NCI-H774 (cell line): ENCODE measurements at places on chromosomes 3 and 15.

GRCh38 chr3:45611209-45611608, 16.7 kb downstream of the LIMD1 start:
- no peak for DNase-seq

- DNase-seq: no peak
Measured at GRCh38 chr3:164267053-164267452, 811.2 kb downstream of the SI start.

- peak; percentile 50 for DNase-seq
Measured at GRCh38 chr15:59501597-59501996, 63.6 kb downstream of the FAM81A start.

- DNase-seq: no peak
Measured at GRCh38 chr15:84904419-84904818, 20.0 kb downstream of the SLC28A1 start.

DNA sequence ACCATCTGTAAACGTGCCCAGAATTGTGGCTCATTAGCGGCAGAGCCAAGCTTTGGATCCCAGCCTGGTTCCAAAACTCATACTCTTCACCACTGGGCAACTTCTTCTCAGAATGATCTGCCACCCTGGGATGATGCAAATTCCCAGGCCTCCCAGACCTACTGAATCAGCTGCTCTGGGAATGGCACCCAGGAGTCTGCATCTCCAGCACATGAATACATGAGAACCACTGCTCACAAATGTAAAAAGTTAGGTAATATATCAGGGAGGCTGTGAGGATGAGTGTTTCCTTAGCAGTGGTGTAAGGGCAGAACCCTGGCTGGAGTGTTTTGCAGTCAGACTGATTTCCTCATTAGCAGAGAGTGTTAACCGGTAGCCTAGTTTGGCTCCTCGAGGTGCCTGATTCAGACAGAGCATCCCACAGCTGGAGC, 94.2 kb downstream of the LIPC start:
- DNase-seq: no peak

GRCh38 chr15:84827246-84827645, 10.1 kb downstream of the ALPK3 start:
- no peak for DNase-seq

GRCh38 chr3:70982284-70982683, 601.2 kb downstream of the FOXP1 start:
- no peak for DNase-seq

DNA sequence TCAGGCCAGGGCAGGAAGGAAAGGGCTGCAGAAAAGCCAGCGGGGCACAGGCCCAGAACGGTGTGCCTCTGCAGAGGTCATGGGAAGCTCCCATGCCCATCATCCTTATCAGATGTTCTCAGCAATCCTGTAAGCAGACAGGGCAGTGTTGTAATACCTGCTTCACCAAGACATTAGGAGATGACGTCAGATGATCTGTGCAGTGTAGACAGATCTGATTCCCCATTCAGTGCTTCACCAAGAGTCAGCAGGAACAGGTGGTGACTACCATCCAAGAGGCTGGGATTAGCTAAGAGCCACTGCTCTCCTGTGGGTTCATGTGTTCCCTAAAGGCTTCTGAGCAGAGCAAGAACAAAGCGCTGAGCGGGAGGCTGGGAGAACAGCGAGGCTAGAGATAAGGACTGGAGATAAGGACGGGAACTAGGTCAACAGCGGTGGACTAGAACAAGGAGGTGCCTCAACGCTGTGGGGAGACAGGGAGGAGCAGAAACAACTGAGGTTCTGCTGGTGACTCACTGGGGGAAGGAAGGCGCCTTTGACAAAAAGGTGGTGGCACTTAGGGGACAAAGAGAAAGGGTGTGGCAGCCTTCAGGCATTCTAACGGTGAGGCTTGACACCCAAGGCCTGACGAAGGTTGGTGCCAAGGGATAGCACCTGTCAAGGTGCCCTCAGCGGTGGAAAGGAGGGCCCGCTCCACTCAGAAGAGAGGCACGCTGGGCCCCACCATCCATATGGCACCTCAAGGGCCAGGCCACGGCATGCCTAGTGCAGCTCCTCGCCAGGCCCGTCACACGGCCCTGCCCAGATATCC, 28.4 kb downstream of the CCDC12 start:
- DNase-seq: no peak

DNA sequence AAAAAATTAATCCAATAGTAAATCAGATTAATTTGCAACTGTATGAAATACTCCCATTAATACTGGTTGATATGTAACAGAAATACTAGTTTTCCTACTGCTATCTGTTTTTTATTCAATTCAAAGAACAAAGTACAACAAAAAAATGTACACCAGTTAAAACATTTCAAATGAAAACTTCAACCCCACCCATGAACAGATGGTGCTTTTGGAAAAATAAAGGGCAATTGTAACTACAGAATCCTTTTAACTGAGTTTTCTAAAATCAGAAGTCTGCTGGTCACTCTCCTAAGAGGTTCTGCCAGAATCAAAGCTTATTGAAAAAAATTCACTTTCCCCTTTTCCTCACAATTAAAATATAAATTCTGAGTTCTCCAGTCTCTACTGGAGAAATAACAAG, 34.3 kb downstream of the DENND6A start:
- no peak for DNase-seq

- no peak for DNase-seq
Measured at GRCh38 chr15:36982430-36982829, 117.9 kb downstream of the MEIS2 start.

DNA sequence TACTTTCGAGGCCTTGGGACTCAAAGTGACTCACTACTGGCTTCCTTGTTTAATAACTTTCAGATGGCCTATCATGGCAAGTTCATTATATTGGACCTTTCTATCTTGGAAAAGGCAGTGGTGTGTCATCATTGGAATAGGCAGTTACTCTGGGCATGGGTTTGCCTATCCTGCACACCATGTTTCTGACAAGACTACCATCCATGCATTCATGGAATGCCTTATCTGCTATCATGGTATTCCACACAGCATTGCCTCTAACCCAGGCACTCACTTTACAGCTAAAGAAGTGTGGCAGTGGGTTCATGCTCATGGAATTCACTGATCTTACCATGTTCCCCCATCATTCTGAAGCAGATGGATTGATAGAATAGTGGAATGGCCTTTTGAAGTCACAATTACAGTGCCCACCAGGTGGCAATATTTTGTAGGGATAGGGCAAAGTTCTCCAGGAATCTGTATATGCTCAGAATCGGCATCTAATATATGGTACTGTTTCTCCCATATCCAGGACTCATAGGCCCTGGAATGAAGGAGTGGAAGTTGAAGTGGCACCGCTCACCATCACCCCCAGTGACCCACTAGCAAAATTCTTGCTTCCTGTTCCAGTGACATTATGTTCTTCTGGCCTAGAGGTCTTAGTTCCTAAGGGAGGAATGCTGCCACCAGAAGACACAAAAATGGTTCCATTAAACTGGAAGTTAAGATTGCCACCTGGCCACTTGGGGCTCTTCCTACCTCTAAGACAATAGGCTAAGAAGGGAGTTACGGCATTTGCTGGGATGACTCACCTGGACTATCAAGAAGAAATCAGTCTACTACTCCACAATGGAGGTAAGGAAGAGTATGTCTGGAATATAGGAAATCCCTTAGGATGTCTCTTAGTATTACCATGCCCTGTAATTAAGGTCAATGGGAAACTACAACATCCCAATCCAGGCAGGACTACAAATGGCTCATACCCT, 1161.4 kb downstream of the SI start:
- DNase-seq: no peak

DNA sequence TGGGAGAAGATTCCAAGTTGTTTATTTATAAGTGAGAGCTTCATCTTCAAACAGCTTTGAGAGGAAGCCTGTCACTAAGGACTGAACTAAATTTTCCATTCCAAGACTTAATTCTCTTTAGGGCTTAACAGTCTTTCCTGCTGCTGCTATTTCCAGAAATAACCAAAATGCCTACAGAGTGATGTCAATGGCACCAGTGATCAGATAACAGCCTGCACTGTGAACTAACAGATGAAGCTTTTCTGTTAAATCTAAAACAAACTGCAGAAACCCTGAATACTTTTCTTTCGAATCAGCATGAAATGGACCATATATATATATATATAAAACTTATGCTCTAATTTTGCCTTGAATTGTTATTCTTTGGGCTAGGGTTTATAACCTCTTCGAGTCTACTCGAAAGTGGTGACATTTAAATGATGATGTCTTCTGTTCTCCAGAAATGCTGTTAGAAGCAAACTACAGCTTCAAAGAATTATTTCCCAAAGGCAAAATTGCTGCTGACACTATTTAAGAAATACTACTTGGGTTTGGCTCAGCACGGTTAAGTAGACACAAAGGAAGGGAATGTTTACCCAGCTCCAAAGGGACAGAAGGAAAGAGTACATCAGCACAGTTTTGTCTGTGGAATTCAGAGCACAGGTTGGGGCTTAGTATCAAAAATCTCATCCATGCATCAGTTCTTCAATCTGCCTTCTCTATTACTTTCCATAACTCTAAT, 238.5 kb upstream of the LRRN1 start:
- no peak for DNase-seq

GRCh38 chr3:183827809-183828537, 2.6 kb upstream of the MAP6D1 start:
- DNase-seq: no peak

- no peak for DNase-seq
Measured at GRCh38 chr3:54967731-54968161, 39.9 kb upstream of the LRTM1 start.

- DNase-seq: no peak
Measured at GRCh38 chr15:28128031-28128430, 28.9 kb upstream of the OCA2 start.

GRCh38 chr3:69012800-69013252, 658 bp downstream of the EOGT start:
- no peak for DNase-seq

GRCh38 chr15:61545763-61546162, 316.7 kb upstream of the RORA start:
- DNase-seq: no peak

GRCh38 chr3:31011380-31011779, 116.9 kb upstream of the GADL1 start:
- peak; percentile 81 for DNase-seq

DNA sequence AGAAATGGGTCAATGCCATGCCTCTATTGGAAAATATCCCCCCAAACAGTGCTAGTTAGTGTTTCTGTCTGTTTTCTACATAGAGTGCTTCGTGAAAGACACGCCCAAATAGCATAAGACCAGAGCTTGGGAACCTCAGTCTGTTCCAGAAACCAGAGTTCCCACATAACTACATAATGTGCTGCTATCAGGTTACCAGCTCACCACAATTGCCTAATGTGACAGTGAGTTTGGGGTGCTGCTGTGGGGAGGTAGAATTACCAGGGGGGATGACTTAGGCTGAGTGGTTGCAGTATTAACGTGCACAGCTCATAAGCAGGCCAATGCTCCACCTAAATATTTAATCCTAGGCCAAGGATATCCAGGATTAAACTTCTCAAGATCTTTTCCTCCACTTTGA, 39.2 kb downstream of the DUT start:
- no peak for DNase-seq

GRCh38 chr3:29700256-29700655, 419.4 kb downstream of the RBMS3 start:
- DNase-seq: no peak

DNA sequence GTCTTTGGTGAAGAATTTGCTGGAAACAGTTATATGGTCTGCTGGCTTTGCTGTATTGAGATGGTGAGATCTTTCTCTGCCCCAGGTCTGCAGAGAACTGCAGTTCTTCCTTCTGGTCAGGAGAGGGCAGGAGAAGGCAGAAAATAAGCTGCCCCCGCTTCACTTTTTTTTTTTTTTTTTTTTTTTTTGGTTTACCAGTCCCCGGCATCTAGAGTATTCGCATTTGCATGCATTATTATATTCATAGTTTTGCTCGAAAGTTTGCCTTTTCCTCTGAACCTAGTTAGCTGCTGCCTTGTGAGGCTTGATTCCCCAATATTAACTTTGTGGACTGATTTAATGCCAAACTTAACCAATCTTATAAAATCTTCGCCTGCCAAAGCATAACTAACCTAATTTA, 10.6 kb upstream of the PARL start:
- peak; percentile 76 for DNase-seq

DNA sequence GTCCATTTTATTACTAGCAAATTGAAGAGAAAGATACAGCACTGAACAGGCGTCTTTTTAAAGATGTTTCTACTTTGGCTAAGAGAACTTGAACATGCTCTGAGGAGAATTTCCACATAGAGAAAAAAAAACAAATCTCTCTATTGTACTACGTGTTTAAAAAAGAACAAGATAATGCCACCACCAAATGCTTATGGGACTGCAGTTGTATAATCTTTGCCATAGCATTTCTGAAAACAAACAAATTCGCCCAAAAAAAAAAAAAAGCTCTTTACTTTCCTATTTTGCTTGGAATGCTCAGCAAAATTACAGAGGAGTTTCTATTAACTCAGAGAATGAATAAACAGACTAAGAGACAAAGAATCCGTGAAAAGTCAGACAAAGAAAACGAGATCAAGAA, 114.2 kb downstream of the CNTN3 start:
- no peak for DNase-seq

GRCh38 chr3:72786668-72787067, 61.6 kb downstream of the SHQ1 start:
- no peak for DNase-seq

DNA sequence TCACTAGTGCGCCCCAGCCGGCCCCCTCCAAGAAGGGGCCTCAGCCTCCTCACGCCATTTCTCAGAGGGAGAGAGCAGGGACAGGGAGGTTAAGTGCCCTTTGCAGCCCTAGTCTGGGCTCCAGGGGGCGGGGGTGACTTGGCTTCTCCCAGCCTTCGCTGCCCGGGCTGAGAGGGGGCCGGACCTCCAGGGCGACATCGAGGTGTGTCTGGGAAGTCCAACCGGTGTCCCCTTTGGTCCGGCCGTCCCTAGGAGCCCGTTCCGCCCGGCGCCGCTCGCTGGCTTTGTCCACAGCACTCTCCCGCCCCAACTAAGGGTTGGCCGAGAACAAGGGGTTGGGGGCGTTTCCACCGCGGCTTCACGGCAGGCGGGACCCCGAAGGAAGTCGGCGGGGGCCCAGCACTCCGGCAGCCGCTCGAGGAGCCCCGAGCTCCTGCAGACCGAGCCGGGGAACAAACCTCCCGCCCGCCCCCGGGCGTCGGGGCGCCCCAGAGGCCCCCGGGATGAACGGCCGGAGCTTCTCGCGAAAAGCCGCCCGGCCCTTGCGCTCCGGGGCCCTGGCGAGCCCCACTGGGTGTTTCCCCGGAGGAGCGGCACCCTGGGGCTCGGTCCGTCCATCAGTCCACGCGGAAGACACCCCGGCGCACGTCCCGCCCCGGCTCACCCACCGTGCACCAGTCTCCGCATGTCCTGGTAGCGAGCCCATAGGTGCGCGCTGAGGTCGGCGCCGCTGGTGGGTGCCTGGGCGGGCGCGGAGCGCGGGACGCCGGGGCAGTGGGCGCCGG, 627 bp downstream of the NT5DC2 start:
- DNase-seq: no peak

GRCh38 chr15:69853544-69853951, 244.2 kb downstream of the TLE3 start:
- no peak for DNase-seq

GRCh38 chr3:177050501-177051237, 146.6 kb downstream of the TBL1XR1 start:
- peak; percentile 50 for DNase-seq

GRCh38 chr15:95451938-95452337, 878.6 kb upstream of the NR2F2 start:
- no peak for DNase-seq
